ENCODE measurements at places on chromosomes 12 and 14.
A peak's percentile ranks its signal among the peaks of the same experiment; 100 is the strongest.

DNA sequence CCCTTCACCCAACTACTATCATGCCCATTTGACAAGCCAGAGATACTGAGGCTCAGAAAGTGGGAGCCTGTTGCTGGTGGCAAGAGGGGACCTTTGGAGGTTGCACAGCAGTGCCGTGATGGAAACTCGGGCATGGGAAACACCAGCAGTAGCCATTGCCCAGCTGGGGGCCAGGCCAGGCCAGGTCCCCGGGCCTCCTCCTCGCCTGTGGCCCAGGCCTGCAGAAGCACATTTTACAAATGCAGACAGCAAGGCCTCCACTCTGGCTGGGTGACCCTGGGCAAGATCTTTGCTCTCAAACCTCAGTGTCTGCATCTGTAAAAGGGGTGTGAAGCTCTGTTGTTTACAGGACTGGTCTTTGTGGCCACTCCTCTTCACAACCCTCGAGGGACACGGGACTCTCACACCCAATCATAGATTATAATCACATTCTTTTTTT is 4.5 kb upstream of the SH2B3 start:
- no peak for DNase-seq

- no peak for DNase-seq
Measured at GRCh38 chr12:8664228-8664913, 1.7 kb upstream of the MFAP5 start.

DNA sequence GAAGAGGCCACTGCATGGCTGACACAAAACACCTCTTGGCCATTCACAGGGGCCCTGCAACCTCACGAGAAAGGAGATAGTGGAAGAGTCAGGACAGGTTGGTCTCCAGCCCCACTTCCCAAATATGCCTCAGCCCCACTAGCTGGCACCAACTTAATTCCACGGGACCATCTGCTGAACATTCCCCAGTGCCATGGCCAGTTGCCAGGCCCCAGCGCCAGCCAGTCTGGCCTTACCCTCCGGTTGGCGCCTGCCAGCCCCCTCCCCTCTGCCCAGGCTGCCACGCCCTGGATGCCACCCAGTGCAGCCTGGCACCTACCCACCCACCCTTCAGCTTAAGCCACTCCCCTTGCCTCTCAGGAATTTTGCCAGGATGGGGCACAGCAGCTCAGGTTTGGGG is 21.2 kb upstream of the HSPB8 start:
- DNase-seq: peak; percentile 68

GRCh38 chr12:79883216-79883615 is 51.7 kb downstream of the PPP1R12A start:
- DNase-seq: no peak

DNA sequence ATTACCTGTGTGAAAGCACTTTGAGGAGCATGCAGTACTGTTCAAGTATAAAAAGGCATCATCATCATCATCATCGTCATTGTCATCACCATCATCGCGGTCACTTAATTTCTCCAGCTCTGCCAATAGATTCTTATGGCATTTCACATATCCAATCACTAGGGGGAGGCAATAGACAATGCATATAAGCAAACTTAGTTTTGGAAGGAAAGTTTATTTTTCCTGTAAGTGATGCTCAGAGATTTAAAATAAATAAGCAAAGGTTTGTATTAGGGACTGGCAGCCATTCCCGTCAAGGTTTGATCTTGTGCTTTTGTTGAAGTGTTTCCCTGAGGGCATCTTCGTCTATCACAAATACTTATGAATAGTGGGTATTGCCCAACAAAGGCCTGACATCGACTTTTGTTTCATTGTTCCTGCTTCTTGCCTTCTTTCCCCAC is 127.4 kb downstream of the KTN1 start:
- no peak for DNase-seq

DNA sequence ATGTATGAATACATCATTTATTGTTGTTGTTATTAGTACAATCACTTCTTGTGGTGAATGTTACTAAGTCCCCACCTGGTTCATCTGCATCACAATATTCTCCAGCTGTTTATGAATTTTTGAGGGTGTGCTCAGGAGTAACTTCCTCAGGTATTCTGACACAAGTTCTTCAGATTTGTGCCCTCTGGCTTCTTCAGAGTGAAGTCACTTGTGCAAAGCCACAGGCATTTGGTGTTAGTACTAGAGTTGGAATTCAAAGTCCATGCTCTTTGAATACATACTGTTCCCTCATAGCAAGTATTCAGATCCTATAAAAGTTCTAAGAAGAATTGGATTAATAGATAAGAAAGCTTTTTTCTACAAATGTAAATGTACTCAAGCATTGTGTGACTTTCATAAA is 150.3 kb upstream of the AVPR1A start:
- DNase-seq: no peak

DNA sequence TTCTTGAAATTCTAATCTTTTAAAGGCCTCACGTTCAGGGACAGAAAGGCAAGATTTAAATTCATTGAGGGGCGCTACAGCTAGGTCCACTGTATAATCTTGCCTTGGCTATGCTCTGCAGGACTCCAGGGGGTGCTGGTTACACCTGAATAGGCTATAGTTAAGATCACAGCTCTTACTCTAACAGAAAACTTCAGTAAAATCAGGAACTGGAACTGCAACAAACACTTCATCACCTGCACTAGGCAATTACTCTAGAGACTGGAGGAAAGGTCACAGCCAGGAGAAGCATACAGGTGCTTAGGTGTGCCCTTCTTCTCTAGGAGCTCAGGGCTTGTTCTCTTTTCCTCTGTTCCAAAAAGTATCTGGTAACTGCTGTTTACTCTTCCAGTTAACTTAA is 20.9 kb downstream of the SLCO1C1 start:
- DNase-seq: no peak

DNA sequence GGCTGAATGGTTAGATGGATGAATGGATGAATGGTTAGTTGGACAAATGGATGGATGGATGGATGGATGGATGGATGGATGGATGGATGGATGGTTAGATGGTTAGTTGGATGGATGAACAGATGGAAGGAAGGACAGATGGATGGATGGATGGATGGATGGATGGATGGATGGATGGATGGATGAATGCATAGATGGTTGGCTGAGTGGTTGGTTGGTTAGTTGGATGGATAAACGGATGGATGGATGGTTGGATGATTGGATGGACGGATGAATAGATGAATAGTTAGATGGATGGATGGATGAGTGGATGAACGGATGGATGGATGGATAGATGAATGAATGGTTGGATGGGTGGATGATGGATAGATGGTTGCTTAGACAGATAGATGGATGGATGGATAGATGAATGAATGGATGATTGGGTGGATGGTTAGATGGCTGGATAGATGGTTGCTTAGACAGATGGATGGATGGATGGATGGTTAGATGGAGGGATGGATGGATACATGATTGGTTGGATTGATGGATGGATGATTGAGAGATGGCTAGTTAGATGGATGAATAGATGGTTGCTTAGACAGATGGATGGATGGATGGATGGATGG is 48.8 kb upstream of the HSPB8 start:
- DNase-seq: no peak

- no peak for DNase-seq
Measured at GRCh38 chr12:67991158-67991557, 1.9 kb downstream of the IFNG-AS1 start.

DNA sequence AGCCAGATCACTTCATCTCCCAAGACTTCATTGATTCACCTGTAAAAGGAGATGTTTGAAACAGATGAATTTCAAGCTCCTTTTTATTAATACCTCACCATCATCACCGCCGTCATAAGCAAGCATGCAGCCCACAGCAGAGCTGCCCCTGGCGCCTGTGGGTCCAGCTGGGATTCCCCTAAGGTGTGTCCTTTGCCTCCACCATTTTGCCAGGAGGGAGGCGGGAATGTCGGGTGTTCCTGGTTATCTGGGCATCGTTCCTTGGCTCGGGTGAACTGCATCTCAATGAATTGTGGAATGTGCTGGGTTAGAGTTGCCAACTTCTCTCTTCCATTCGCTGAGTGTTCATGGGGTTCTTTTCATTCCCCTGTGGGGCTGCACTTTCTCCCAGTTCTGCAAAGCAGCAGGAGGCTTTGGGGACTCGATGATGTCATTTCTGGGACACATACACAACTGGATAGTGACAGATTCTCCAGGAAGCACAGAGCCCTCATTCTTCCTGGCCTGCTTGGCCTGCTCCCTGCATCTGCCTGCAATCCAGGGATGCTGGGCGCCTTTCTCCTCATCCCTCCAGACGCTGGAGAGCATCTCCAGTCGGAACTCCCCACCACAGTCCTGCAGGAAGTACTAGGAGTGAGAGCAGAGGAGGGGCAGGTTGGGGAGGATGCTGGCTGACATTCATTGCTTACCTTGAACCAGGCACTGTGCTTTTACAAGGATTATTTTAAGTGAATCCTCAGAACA is 10.1 kb downstream of the CCND2 start:
- DNase-seq: no peak

DNA sequence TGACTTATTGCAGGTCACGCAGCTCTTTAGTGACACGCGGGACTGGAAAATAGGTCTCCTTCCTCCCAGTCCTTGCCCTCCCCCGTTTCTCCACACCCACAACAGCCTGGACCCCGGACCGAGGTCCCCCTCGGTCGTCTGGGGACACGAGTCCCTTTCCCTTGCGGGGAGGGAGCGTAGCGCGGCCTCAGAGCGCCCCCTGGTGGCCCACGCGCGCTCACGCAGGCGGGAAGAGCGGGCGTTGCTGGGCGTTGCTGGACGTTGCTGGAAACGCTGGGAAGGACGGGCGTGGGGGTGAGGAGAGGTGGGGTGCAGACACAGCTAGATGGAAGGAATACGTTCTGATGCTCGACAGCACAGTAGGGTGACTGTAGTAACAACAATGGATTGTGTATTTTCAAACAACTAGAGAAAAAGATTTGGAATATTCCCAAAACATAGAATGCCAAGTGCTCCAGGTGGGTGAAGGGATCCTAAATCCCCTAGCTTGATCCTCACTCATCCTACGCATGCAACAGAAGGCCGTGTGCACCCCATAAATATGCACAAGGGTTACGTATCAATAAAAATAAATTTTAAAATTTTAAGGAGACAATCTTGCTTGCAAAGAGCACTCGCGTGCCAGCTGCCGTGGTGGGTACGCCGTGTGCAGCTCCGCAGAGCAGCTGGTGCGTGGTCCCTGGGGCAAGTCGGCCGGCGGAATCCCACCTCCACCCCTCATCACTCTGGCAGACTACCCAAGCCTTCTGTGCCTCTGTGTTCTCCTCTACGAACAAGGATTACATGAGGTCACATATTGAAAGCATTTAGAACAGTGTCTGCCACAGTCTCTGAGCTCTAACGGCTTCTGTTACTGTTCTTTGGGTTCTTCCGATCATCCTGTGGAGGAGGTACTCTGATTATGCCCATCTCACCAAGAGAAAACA is 87.4 kb downstream of the B4GALNT3 start:
- DNase-seq: peak; percentile 95

GRCh38 chr12:78018171-78018910 is 187.6 kb downstream of the NAV3 start:
- DNase-seq: no peak

Measured in upper lobe of left lung (tissue), 6 donors.